Foreskin keratinocyte (primary cell): ENCODE measurements at places on chromosomes 12 and 14.

DNA sequence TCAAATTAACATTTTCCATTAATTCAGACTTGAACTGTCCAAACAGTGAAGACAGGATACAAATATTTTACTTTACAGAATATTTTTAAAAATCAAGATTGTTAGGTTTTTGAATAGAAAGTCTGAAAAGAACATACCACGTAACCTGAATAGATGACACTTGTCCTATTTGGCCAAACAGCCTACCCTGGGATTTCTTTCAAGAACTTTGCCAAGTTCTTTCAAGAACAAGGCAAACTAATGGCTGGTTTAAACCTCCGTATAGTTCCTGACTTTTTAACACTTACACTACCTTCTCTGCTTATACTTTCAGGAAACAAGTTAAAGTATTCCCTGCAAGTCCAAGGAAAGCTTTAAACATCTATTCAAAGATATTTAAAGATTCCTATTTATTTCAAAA lies 35.0 kb downstream of the MAP4K5 start:
- DNase-seq, result no peak

DNA sequence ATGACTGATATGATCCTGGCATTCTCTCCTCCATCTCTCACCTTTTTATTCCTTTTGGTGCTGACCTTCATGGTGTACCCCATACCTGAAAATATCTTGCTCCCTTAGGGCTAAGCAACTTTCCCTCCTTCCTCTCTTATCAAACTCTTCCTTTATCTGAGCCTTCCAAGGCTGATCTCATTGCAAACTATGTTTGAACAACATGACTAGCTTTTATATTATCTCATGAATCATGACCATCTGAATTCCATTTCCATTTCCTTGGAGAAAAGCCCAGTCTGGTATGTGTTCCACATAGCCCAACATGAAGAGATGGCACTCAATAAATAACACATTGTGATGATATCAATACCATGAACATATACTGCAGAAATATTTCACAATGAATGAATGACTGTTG lies 111.6 kb downstream of the TSPAN8 start:
- peak; percentile 39 for DNase-seq

GRCh38 chr14:22423958-22424357 lies 165.1 kb downstream of the DAD1 start:
- no peak for DNase-seq

DNA sequence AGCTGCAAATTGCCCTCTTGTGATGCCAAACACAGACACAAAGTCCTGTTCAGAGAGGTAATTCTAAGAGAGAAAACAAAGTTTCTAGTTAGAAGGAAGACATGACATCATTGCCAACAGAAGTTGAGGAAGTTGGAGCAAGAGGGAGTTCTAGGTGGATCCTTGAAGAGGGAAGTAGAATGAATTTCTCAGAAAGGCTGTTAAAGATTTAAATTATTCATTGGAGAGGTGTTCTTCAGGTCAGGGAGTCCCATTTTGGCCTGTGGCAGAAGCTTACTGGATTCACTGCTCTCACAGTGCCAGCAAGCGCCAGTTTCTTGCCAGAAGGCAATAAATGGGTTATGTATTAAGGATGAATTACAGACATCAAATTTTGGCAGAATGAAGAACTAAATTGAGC lies 15.3 kb downstream of the TSFM start:
- no peak for DNase-seq

DNA sequence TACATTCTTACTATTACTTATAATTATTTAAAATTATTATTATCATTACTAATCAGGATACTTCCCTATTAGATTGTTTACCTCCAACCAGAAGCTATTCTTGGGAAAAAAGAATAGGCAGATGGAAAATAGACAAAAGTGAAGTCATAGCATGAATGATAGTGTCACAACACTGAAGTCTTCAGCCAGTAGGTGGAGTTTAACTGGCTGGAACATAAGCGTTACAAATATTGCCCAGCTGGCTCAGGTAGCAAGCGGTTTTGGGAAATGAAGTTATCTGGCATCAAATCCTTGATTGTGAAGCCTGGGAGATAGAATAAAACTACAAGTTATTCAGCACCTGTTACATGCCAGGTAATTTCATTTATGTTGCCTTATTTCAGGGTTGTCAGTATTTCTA lies 762.9 kb downstream of the C12orf50 start:
- DNase-seq, result no peak

GRCh38 chr12:123389560-123390351 lies 5.8 kb downstream of the KMT5A start:
- no peak for DNase-seq

DNA sequence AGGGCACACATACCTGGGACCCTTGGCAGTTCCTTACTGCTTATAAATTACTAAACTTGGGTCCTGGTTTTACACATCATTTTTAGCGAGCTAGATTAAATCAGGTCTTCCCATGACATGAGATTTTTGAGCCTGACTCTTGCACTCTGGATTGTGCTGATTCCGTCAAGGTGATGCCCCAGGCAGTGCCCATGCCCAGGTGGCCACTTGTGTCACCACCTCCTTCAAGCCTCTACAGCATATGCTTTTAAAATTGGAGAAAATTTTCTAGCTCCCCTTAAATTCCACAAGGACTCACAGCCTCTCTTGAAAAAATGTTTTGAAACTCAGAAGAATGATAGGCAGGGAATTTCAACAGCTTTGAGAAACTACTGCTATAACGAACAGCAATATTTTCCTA lies 9.6 kb downstream of the PTPN21 start:
- DNase-seq, result no peak

GRCh38 chr14:99261912-99262787 lies 9.8 kb downstream of the BCL11B start:
- peak; percentile 60 for DNase-seq

GRCh38 chr14:57038689-57039088 lies 228.4 kb upstream of the OTX2 start:
- no peak for DNase-seq

DNA sequence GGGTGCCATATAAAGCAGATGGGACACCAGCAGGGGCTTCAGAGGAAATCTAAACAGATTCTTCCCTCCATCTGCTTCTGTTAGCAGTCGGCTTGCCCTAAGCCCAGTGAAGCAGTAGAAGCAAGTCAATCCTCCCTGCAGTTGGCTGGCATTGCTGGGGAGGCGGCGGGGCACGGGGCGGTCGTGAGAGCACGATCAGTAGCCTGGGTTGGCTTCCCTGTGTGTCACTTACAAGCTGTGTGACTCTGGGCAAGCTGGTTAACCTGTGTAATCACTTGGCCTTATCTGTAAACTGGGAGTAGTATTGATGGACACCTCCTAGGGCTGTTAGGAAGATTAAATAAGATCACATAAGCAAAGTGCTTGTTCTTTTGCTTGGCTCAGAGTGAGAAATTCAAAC lies 19.4 kb downstream of the MYRFL start:
- DNase-seq, result no peak

DNA sequence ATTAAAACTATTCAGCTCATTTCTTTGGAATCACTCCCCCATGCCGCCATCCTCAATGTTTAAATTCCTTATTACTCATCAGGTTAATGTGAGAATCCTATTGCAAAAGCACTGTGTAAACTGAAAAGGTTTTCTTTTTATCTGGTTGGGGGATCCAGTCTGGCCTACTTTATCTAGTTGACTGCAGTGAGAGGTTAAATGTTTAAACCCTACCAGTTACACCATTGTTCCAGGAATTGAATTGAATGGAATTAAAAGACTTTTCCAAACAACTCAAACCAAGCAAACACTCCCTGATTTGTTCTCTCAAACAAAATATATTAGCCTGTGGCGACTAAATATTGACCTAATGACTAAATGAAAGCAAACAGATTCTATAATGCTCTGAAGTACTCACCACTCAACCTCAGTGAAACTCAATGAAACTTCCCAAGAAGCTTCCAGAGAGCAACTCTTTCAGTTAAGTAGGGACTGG lies 100.5 kb downstream of the VEZT start:
- DNase-seq, result no peak

DNA sequence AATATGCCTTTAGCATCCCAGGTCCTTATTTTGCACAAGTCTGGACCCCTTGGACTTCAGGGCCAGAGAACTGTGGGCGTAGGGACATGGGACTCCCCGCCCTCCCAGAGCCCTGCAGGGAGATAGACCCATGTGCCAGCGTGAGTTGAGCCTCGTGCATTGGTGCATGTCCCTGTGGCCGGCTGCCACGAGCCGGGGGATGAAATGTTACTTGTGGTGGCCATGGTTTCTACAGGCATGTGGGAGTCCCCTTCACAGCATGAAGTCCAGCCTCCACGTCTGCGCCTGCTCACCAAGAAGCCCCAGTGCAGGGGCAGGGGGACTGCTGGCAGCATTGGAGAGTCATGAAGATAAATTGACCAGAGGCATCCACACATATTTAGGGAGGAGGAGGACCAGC lies 470.0 kb downstream of the BCL11B start:
- no peak for DNase-seq

DNA sequence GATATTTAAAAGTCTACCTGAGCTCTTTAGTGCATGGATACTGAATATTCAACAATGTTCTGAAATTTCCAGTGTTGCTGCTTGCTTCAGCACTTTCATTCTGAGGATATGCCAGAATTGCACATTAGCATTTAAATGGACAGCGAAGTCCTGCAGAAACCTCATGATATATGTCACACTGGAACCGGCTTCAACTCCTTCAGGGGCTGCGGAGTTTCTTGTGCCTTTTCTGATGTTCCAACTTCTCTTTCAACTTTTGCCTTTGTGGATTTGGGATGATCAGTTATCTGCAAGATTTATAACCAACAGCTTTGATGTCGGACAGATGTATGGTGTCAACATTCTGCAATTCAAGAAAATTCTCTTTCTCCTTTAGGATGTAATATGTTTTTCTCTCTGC lies 142.5 kb upstream of the LMNTD1 start:
- no peak for DNase-seq

GRCh38 chr14:101175731-101176534 lies 272.4 kb upstream of the RTL1 start:
- no peak for DNase-seq

- DNase-seq, result peak; percentile 68
Measured at GRCh38 chr12:4216187-4216927, 57.2 kb upstream of the CCND2 start.

GRCh38 chr12:49891476-49891875 lies 12.2 kb downstream of the FAIM2 start:
- DNase-seq, result no peak

GRCh38 chr14:66717561-66718140 lies 209.7 kb downstream of the GPHN start:
- no peak for DNase-seq

GRCh38 chr12:63410197-63410596 lies 258.1 kb downstream of the DPY19L2 start:
- no peak for DNase-seq

DNA sequence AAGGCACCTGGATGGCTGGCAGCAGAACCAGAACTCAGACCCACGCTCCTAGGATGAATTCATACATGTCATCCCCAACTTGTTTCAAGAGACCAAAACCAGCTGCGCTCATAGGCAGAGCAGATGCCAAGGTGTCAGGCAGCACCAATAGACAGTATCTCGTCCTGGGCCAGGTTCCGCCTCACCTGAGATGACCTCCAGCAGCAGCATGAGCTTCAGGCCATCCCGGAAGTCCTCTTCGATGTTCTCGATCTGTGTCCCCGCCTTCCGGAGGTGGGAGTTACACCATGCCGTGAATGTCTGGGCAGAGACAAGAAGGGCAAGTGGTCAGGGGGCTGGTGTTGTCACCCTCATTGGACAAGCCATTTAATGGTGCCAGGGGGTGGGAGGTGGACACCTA lies 53.7 kb downstream of the ACTN1 start:
- DNase-seq, result no peak

GRCh38 chr14:88804035-88804434 lies 11.3 kb upstream of the EML5 start:
- no peak for DNase-seq

- DNase-seq, result no peak
Measured at GRCh38 chr12:122903693-122904034, 7.7 kb upstream of the VPS37B start.

GRCh38 chr14:24840204-24840893 lies 206.4 kb upstream of the GZMB start:
- DNase-seq, result no peak

GRCh38 chr12:101108130-101108529 lies 101.9 kb downstream of the SLC5A8 start:
- no peak for DNase-seq

DNA sequence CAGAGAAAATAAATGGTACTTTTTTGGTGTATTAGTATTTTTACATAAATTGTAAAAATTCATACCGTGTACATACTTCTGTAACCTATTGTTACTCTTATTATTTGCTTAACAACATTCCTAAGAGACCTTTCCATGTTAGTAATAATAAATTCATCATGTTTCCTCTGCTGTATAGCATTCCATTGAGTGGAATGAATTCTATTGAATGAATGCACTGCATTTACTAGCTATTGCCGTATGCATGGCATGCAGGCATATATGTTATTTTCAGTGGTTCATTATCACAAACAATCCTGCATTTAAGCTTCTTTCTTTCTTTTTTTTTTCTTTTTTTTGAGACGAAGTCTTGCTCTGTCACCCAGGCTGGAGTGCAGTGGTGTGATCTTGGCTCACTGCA lies 137.6 kb upstream of the TBX3 start:
- no peak for DNase-seq

- DNase-seq, result no peak
Measured at GRCh38 chr14:21455592-21455911, 371 bp downstream of the CHD8 start.

DNA sequence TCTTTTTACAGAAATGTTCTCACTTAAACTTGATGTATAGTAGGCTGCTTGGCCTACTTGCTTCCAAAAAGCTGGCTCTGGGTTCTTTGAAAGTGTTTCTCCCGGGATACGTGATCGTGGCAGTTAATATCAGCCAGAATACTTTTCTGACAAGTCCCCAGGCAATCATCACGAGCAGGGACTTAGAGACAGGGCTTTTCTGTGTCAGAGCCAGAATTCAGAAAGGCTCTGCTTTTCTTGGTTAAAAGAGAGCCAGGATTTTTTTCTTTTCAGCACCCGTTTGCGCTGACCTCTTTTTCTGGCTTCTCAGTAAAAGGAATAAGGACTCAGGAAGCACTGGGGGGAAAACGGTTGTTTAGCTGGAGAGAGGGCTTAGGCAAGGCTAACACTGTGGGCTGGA lies 57.8 kb upstream of the ARHGAP5 start:
- DNase-seq, result no peak

- DNase-seq, result no peak
Measured at GRCh38 chr14:94089479-94089878, 8.4 kb downstream of the IFI27L1 start.

DNA sequence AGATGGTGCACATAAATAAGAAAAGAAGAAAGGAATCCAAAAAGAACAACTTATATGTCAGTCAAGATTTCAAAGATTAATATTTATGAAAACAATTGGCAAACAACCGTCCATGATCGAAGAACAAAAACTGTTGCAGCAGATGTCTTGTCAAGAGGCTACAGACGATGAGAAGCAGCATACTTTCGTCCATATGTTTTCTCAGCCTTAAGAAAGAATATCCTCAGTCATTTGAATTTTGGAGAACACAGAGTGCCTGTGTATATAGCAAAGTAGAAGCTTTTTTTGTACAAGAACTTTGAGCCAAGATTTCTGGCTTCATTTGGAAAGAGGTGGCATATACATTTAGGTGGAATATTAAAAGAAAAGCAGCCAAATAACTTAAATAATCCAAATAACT lies 297.2 kb downstream of the ITPR2 start:
- DNase-seq, result no peak
